Activated gamma-delta T cell treated with anti-CD3 and anti-CD28 coated beads, Interleukin-2, amount 50 U/mL, for 16 hours (primary cell): ENCODE measurements at places on chromosomes 6 and 20.

DNA sequence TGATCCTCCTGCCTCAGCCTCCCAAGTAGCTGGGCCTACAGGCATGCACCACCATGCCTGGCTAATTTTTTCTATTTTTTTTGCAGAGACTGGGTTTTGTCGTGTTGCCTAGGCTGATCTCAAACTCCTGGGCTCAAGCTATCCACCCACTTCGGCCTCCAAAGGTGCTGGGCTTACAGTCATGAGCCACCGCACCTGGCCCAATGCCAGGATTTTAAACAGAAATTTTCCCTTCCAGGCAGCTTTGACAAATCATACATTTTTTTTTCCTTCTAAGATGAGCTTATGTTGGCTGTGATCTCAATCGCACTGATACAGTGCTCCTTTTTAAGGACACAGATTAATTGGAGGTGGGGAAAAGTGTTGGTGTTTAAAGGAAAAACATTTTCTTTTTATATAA is 73.2 kb upstream of the CD2AP start:
- no peak for DNase-seq

DNA sequence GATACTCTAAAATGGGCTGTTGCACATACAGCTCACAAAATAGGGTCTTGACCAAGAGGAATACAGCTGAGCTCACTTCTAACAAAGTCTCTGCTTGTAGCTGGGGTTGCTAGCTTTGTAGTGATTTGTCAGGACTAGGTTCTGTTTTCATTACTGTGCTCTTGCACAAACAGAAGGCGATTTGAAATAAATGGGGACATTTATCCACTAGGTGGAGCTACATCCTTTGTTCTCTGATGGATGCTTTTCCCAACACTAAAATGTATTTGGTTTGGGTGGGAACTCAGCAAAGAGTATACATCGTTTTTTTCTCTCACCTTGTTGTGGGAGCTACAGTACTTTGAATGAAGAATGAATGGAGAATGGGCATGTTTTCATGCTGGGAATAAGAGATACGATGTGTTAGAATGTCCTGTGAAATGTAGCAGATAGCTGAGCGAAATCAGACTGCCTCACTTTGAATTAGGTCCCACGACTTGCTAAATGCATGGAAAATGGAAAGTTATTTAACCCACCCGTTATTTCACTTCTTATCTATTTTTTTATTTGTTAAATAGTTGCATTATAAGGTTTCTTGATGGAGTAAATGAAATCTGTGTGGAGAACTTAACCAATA is 494.7 kb upstream of the MAP3K7 start:
- no peak for DNase-seq

- DNase-seq = no peak
Observed at GRCh38 chr6:89970609-89971337, 76.5 kb downstream of the GJA10 start.

DNA sequence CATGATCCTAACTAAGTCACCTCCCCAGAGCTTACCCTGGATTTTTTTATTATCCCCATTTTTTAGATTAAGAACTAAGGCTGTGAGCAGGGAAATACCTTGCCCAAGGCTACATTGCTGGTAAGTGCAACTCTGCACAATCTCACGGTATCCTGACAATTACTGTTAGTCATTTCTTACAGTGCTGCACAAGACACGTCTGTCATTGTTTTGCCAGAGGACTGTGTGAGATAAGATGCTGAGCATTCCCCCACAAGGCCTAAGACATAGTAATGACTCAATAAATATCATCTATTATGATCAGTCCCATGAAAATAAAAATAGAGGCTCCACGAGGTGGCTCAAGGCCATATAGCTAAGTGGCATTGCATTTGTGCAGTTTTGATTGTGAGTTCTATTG is 21.0 kb downstream of the PFDN4 start:
- no peak for DNase-seq

- DNase-seq = no peak
Observed at GRCh38 chr20:15296422-15296821, 959.0 kb upstream of the FLRT3 start.

DNA sequence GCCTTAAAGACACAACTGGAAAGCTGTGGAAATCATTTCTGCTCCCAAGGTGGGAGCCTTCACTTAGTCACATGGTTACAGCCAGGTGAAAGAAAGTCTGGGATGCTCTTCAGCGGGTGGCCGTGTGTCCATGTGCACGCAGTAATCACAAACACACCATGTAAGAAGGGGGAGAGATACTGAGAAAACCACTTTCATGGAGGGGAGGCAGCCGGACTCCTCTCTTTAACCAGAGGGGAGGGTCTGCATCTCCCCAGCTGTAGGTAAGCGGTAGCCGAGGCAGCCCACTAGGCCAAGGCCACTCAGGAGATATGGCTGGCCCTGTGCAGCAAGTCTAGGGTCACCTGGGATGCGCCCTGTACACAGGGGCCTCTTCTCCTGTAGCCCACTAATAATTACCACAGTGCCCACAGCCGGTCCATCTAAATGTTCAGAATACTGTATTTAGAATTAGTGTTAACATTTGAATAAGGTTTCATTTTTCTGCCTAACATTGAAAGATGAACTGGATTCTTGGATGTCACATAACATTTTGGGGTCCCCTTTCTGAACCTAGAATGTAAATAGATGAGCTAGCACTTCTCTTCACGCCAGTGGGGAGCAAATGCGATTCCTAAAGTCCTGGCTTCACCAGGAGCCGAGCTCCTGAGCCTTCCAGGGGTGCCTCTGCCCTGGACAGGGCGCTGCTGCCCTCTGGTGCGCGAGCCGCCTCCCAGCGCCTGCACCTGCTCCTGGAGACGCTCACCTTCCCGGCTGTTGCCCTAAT is 15.9 kb downstream of the GPR31 start:
- DNase-seq = no peak

GRCh38 chr6:753486-753885 is 60.5 kb upstream of the EXOC2 start:
- no peak for DNase-seq

DNA sequence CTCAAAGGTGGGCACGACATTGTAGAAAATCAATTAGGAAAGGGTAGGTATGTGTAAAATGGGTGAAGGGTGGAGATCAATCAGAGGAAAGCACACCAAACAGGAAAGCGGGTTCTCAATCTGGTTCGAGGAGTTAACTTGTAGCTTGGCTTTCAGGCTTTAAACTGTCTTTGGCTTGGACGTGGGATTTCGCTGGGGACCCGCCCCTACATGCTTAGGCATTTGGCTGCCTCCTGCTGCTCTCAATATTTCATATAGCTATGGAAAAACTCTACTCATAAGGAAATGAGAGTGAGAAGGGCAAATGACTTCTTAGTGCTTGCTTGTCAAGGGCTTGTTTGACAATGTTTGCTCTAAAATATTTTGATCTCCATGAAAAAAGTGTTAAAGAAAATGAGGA is 38.1 kb upstream of the PDE7B start:
- no peak for DNase-seq

DNA sequence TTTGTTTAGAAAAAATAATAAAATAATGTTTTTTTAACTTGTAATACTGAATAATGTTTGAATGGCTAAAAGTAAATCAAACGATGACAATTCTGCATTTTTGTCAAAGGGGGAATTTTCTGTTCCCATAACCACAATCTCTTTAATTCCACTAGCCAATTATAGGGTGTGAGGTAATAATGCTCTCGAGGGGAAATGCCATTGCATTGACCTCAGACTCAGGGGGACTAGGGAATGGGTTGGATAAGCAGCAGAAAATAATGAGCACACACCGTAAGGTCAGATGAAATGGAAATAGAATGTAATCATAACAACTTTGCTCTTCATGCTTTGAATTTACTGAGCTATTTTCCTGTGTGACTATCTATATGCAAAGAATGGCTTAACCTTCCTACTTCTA is 584.7 kb downstream of the RFPL4B start:
- DNase-seq = no peak

- no peak for DNase-seq
Observed at GRCh38 chr20:50904067-50904570, 27.1 kb downstream of the ADNP start.

- no peak for DNase-seq
Observed at GRCh38 chr6:138509371-138509770, 10.1 kb upstream of the NHSL1 start.

DNA sequence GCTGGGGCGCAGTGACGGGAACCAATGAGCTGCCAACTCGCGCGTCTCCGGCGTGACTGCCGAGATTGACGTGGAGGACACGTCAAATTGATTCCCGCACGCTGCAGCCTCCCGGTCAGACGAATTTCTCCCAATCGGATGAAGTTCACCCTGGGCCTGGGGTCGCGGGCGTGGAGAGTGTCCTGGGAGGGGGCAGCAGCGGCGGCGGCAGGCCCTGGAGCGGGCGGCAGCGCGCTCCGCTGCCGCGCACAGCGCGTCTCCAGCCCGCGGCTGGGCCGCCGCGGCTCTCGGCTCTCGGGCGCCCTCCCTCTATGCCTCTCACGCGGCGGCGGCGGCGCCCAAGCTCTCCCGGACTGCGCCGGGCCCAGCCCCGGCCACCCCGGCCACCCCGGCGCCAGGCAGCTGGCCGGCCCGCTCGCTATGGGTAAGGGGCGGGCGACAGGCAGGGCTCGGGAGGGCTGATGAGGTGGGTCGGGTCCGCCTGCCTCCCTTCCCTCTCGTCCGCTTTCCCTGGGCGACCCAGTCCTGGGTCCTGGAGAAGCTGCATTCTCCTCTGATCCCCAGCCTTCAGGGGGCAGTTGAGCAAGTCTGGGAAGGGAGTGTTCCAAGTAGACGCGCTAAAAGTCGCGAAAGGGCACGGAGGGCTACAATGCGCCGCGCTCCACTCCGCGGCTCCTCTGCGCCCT is at the start of gene PAX1:
Gene PAX1, plus strand, starts transcription at position 90 of the 686 bp plus-strand sequence. Its CDS starts 49 bp downstream, at position 139.
- DNase-seq = no peak

GRCh38 chr6:56497691-56498090 is 145.0 kb downstream of the DST start:
- DNase-seq = no peak

- no peak for DNase-seq
Observed at GRCh38 chr20:61166324-61166723, 85.7 kb upstream of the CDH4 start.

- DNase-seq = no peak
Observed at GRCh38 chr6:113994934-113995342, 24.0 kb upstream of the HDAC2 start.

GRCh38 chr6:98724537-98724936 is 109.8 kb upstream of the POU3F2 start:
- DNase-seq = no peak

GRCh38 chr6:7087066-7087465 is 20.7 kb upstream of the RREB1 start:
- DNase-seq = no peak

DNA sequence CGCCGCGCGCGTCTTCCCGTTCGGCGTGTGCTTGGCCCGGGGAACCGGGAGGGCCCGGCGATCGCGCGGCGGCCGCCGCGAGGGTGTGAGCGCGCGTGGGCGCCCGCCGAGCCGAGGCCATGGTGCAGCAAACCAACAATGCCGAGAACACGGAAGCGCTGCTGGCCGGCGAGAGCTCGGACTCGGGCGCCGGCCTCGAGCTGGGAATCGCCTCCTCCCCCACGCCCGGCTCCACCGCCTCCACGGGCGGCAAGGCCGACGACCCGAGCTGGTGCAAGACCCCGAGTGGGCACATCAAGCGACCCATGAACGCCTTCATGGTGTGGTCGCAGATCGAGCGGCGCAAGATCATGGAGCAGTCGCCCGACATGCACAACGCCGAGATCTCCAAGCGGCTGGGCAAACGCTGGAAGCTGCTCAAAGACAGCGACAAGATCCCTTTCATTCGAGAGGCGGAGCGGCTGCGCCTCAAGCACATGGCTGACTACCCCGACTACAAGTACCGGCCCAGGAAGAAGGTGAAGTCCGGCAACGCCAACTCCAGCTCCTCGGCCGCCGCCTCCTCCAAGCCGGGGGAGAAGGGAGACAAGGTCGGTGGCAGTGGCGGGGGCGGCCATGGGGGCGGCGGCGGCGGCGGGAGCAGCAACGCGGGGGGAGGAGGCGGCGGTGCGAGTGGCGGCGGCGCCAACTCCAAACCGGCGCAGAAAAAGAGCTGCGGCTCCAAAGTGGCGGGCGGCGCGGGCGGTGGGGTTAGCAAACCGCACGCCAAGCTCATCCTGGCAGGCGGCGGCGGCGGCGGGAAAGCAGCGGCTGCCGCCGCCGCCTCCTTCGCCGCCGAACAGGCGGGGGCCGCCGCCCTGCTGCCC is 1.1 kb downstream of the SOX4 start:
- DNase-seq = no peak

- DNase-seq = no peak
Observed at GRCh38 chr20:50898475-50898874, 32.8 kb downstream of the ADNP start.

DNA sequence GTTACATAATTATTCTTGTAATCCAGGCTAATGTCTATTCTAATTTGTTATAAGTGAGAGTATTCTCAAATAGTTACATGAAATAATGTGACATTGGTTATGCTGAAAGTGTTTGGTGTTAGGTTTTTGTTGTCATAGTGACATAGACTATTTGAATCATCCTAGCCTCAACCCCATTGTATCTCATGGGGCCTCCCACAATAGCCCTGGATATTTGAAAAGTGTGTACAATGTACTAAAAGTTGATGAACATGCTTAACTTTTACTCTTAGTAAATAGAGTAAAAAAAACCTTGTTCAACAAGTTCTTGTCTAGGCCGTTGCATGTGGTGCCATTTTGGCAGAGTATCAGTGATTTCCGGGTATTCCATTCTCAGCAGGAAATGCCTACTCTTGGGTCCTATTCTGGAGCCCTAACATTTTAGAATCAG is 83.0 kb downstream of the RTN4IP1 start:
- no peak for DNase-seq

- DNase-seq = no peak
Observed at GRCh38 chr6:133499662-133500061, 258.5 kb downstream of the EYA4 start.

- DNase-seq = no peak
Observed at GRCh38 chr20:49030954-49031619, 15.0 kb upstream of the CSE1L start.

- DNase-seq = no peak
Observed at GRCh38 chr20:44702776-44703175, 12.4 kb upstream of the CCN5 start.

DNA sequence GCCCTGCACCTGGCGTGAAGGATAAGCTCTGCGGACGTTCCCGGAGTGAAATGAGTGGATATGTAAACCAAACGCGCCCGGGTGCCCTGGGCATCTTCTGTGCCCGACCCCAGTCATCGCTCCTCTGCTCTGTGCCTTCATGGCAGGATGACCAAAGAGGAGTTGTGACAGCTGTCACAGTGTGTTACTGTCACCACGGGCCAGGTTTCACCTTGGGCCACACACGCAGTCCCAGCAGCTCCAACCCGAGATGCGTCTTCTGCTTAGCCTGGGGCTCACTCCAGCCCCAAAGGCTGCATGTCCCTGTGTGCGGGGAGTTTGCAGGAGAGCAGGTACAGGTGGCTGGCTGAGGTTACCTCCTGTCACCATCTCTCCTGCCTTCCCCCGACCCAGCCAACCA is 311.6 kb downstream of the BMP7 start:
- no peak for DNase-seq

DNA sequence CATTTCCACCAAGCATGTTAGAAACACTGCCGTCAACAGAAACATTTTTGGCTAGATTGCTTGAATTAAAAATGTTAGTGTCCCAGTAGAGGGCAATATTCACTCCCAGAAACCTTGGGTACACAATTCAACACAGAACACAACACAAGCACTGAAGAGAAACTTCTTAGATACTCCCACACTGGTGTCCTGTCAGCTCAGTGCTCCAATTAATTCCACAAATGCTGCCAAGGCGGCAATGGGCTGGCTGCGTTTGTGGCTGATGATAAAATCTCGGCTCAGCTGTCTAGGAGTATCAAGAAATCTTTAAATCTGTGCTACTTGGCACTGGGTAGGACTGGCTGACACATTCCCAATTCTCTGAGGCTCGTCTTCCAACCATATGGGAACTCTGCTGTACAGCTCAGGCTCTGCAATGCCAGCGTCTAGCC is 39.3 kb downstream of the BEND3 start:
- no peak for DNase-seq
